CD4-positive, alpha-beta T cell treated with Interleukin-4 for 1 hour (primary cell): ENCODE measurements at places on chromosomes 1 and 21.

DNA sequence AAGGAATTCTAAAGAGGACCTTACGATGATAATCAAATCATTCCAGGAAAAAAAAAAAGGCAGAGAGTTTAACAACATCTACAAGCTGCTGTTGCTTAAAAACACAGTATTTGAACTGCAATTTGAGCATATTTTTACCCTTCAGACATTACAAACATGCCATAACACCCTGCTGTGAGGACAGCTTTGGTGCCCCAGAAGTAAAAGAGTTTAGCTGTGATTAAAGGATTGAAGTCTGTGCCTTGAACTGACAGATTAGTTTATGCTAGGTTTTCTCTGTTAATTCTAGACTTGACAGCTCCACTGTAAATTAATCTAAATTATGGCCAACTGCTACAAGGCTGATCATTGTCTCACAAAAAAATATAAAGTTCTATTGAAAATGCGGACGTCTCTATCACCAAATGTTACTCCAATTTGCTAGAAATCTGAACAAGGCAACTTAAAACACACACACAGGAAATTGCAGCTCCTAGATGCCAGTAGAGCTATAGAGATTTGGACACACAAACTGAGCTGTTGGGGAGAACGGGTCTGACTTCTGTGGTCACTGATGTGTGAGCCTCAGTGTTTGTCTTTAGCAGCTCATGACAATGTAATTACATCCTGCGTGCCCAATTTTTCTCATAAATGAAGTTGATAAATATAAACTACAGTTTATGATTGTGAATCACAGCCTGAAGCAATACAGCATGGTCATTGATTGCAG, 217.9 kb downstream of the NTNG1 start:
- no peak for DNase-seq

DNA sequence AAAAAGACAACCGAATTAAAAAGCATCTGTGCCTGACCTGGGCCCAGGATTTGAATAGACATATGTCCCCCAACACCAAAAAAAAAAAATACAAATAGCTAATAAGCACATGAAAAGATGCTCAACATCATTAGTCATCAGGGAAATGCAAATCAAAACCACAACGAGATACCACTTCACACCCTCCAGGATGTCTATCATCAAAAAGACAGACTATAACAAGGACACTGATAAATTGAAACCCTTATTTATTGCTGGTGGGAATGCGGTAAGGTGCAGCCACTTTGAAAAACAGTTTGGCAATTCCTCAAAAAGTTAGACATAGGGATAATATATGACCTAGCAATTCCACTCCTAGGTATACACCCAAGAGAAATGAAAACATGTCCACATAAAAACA, 72.3 kb upstream of the CAMK1G start:
- DNase-seq = no peak

GRCh38 chr1:75014250-75014649, 119.9 kb upstream of the LHX8 start:
- DNase-seq = no peak

DNA sequence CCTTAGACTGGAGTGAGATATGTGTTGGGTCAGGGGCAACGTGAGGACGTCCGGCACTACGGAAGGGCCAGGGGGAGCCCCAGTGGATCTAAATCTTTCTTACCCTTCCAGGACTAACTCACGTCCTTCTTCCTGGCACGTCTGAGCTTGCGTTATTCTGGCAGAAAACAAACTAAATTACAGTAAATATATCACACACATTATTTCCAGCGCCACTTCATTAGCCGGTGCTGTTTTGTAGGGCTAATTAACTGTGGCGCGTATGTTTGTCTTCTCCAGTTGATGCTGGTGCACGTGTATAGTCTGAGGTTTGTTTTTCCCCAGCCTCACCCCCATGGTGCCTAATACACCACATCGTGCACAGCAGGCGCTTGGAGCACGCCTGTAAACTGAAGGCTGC, 59.2 kb downstream of the TLR5 start:
- no peak for DNase-seq

DNA sequence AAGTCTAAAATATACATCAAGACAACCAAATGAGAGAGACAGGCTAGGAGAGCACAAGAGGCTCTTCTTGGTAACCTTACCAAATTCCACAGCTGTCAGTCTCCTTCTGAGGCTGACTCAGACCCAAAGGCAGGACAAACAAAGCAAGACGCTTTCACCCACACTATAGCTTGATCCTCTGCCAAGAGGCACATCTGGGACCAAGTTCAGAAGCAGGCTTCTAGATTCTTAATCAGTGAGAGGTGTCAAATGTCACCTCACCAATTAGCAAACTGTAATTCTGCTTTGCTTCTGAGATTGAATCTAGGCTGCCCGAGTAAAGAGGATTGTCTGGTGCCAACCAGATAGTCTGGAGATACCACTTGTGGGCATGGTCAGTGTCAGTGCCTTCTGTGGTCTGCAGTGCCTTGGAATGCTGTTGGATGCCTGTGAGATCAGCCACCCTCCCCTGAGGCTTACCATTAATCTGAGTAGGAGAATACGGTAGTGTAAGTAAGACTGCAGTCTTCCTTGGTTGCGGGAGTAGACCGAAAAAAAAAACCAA, 151.0 kb downstream of the FMN2 start:
- DNase-seq = no peak

DNA sequence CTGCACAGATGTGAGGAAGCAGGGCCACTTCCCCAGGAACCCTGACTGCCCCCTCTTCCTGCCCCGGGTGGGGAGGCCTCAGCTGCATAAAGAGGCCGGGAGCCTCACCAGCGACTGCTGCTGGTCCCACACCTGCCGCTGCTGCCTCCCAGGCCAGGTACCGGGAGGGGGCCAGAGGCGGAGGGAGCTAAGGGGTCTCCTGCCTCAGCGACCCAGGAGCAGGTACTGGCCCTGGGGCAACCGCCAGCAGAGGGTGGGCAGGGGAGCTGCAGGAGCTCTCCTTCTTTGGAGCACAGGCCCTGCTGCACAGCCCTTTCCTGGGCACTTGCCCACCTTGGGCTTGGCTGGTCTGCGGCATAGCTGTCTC, 6.8 kb downstream of the GJC2 start:
- DNase-seq = no peak

GRCh38 chr1:29298246-29298645, 61.9 kb downstream of the PTPRU start:
- no peak for DNase-seq

DNA sequence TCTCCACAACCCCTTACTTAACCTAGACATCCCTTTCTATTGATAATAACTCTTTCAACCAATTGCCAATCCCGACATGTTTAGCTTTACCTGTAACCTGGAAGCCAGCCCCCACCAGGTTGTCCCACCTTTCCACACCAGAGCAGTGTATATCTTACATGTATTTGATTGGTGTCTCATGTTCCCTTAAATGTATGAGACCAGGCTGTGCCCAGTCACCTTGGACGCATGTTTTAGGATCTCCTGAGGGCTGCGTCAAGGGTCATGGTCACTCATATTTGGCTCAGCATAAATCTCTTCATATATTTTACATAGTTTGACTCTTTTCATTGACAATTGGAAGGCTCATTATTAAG, 5.3 kb upstream of the SLC19A1 start:
- DNase-seq = no peak

GRCh38 chr1:188128761-188129160, 1300.0 kb downstream of the PLA2G4A start:
- DNase-seq = no peak

GRCh38 chr1:240936911-240937668, 325.1 kb upstream of the GREM2 start:
- no peak for DNase-seq
